ENCODE measurements at places on chromosomes 1 and 21.
A peak's percentile ranks its signal among the peaks of the same experiment; 100 is the strongest.

- DNase-seq: no peak
Measured at GRCh38 chr1:118366286-118366685, 181.3 kb upstream of the SPAG17 start.

DNA sequence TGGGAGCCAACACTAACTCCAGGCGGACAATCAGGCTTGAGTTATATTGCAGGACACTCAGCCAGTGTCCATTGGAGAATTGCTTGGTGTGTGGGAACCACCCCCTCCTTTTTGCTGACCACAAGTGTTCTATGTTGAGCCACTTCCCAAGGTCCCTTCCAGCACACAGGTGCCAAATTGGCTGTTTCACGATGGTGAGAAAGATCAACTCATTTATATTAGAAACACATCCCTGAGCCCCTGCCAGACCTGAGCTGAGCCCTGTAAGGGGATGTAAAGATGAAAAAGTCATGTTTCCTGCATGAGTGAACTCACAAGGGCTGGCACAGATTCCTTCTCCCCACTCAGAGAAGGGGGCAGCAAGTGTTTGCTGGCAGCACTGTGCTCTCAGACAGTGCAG is 96.5 kb downstream of the KCNN3 start:
- no peak for DNase-seq

DNA sequence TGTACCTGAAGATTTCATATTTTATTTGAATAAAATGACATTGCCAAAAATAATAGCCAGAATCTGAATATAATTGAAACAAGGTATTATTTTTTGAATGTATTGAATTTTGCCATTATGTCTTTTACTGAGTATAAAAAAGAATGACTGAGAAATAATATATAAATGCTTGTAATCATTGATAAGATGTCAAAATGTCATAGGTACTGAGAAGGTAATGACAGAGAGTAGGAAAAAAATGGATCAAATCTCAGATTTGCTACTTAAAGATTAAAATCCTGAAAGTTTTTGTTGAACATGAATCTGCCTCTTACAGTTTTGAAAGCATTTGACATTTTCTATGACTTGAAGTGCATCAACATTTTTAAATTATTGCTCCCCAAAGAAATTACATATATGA is 1069.9 kb upstream of the ADGRL4 start:
- DNase-seq: no peak

DNA sequence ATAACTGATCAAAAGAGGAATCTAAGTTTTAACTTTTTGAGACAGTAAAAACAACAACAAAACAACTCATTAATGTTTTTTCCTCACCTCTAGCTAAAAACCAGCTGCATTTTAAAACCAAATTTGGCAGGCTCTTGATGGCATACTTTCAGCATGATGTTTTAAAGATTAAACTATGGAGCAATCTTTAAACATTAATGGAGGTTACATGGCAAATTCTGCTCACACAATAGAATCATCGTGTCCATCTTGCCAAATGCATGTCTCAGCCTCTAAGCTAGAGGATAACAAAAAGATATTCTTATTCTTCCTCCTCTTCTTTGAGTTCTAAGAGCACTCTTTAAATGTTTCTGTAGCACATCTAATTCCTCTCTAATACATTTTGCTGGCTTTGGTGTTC is 579.8 kb upstream of the PKN2 start:
- no peak for DNase-seq

- no peak for DNase-seq
Measured at GRCh38 chr1:205797168-205797567, 15.8 kb downstream of the SLC41A1 start.

GRCh38 chr1:228404107-228404720 is 2.4 kb downstream of the TRIM11 start:
- DNase-seq: no peak

DNA sequence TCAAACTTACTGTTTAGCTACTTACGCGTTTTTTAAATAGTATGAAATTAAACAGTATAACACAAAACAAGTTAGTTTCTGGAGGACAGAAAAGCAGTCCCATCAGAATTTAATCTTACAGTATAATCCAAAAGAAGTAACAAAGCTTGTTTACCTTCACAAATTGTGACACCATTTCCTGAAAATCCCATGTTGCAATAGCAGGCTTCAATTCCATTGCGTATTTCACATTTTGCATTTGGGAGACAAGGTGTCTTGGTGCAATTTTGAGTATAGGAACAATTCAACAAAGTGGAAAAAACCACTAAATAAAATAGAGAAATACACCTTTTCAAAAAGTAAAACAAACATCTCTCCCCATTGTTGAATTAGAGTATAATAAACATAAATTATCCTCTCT is 1.6 kb downstream of the ADGRL4 start:
- DNase-seq: no peak

DNA sequence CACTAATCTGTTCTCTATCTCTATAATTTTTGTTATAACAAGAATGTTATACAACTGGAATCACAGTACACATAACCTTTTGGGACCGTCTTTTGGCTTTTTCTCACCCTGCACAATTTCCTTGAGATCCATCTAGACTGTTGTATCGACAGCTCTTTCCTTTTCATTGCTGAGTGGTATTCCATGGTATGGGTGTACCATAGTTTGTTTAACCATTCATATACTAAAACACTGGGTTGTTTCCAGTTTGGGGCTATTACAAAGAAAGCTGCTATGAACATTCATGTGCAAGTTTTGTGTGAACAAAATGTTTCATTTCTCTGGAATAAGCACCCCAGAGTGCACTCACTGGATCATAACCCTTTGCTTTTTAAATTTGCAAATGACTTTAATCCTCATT is 15.4 kb upstream of the HCRTR1 start:
- no peak for DNase-seq

DNA sequence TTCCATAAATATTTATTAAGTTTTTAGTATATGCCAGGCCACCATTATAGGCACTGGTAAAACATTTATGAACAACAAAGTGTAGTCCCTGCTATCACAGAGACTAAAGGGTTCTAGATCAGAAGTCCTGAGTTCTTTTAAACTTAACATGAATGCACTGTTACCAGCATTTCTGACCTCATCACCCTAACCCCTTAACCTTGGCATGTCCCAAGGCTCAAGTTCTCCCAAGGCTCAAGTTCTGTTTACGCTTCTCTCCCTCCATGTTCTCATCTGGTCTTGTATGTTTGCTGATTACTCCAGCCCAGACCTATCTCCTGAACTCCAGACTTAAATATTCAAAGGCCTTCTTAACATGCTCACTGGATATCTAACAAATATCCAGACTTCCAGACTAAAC is 54.5 kb downstream of the UBE2T start:
- no peak for DNase-seq

- DNase-seq: no peak
Measured at GRCh38 chr1:176136891-176137290, 70.2 kb downstream of the COP1 start.

DNA sequence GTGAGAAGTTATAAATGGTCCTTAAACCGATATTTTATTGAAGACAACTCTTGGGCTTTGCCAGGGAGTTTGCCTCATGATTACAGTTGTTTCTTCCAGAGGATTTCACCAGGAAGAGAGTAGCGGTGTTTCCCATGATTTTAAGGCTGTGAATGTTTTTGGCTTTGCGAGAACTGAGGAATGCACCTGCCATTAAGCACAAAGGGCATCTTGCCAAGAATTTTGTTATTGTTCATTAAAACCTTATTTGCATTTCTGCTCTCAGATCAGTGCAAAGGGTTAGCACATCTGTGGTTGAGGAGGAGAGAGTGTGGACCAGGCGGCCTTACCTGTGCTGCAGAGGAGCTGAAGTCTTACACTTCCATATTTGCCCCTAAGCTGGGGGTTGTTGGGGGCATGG is 13.8 kb downstream of the CNIH3 start:
- no peak for DNase-seq

DNA sequence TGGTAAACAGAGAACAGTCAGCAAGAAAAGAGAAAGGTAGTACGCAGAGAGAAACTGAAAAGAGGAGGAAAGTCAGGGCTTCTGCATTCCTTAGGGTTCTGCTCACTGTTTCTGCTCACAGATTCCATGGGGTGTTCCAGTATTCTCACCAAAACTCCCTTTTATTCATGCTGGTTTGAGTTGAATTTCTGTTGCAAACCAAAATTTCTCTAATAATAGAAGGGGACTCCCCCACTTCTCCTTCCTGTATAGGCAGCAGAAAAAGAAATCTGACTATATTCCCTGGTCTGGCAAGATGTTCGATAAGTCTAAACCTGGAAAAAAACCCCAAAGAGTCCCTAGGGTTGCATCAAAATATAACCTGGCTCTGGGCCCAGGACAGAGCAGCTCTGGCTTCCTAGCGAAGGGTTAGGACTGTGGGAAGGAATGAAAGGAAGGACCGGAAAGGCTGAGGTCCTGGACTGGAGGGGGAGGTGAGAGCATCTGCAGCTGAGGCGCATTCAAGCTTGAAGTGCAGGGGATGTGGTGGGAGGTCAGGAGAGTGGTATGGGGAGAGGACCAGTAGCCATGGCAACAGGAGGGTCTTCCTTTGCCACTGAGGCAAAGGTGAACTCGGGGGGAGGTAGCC is 18.8 kb upstream of the RGS16 start:
- no peak for DNase-seq

- DNase-seq: no peak
Measured at GRCh38 chr1:48462716-48463302, 9.2 kb downstream of the SPATA6 start.

DNA sequence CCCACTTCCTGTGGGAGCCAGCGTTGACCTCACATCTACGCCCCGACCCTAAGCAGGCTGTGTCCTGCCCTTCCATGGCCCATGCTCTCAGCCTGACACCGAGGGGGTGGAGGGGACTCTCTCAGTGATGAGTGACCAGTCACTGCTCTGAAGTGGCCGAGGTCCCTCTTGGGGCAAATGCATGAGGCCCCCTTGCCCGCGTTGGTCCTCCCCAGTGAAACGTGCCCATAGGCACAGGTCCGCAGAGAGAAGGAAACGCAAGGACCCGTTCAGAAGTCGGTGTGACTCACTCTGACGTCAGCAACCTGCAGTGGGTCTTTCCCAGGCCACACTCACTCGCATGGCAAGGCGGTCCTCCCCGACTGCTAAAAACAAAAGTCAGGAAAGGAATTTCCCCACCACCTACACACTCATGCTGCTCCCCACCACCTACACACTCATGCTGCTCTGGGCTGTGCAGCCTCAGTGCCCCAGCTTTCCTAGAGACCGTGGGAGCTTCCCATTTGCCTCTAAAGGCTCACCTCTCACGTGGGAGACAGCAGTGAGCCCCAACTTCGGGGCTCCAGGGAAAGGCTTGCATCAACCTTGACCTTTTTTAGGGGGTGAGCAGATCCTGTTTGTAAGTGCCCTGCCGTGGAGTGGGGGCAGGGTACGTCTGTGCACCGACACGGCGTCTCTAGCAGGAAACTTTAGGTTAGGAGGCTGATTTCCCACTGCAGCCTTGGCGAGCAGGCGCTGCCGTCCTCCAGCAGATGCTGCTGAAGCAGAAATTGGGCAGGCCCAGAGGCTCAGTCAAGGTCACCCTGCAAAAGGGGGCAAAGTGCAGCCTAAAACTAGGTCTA is 11.4 kb downstream of the UBASH3A start:
- peak; percentile 20 for DNase-seq

DNA sequence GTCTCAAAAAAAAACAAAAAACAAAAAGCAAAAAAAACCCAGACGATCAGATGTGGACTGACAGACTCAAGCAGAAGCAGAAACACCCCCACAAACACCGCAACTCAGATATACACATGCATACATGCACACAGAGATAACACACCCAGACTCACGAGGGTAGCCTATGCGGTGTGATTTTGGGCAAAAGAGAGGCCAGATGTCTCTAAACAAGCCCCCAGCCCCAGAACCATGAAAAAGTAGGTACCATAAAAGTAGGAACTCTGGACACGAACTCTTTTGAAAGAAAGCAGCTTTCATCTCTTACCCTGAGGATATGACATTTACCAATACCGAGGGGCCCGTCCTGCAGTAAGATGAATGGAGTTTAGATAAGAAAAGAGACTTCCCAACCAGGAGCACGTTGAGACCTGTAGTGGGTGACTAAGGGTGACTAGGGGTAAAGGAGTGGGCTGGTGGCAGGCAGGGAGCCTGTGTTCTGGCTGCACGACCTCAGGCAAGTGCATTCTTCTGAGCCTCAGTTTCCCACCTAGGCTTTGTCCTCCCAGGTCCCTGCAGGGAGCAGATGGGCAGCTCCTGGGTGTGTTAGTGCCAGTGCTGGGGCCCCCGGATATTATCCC is 1.5 kb upstream of the TINAGL1 start:
- DNase-seq: no peak

DNA sequence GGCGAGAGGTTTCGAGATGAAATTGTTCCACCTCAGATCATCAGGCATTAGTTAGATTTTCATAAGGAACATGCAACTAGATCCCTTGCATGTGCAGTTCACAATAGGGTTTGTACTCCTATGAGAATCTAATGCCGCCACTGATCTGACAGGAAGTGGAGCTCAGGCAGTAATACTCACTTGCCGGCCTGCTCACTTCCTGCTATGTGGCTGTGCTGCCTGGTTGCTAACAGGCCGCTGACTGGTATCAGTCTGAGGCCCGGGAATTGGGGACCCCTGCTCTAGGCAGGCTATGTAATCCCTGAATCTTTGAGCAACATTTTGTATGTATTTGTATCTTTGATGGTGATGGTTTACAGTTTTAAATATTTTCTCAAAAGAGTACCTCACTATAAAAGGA is 32.5 kb downstream of the XKR8 start:
- no peak for DNase-seq

GRCh38 chr1:25562101-25562927 is 18.9 kb downstream of the LDLRAP1 start:
- no peak for DNase-seq

GRCh38 chr1:40252601-40253000 is 4.9 kb downstream of the TMCO2 start:
- no peak for DNase-seq

DNA sequence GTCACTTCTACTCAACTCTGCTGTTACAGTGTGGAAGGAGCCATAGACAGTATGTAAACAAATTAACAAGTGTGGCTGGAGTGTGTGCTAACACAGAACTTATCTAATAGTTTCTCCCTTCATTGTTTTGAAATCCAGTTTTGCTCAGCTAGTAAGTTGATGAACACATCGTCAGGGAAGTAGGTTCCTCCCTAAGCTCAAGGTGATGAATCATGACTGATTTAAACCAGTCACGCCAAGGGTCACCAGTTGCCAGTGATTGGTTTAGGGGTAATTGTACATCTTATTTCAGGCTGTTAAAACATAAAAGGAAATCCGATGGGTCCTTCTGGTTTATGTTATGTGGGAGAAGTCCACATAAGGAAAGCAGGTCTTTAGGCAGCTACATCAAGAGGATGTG is 97.0 kb upstream of the CHODL start:
- DNase-seq: no peak

GRCh38 chr1:53332833-53333232 is 5.0 kb upstream of the LRP8 start:
- no peak for DNase-seq

DNA sequence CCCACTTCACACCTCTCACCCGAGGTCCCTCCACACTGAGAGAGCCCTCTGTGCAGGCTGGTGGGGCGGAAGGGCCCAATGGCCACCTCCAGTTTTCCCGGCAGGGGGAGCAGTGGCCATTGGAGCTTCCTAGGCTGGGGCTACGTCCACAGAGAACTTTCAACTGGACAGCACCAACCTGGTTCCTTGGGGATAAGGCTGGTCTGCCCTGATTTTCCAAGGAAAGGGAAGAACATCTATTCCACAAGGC is 20.3 kb upstream of the LAPTM5 start:
- DNase-seq: no peak

GRCh38 chr1:173422456-173422976 is 54.6 kb upstream of the PRDX6 start:
- DNase-seq: no peak

Measured in GOT3 (cell line).